GM06990 (cell line): ENCODE measurements at places on chromosomes 5 and 9.

DNA sequence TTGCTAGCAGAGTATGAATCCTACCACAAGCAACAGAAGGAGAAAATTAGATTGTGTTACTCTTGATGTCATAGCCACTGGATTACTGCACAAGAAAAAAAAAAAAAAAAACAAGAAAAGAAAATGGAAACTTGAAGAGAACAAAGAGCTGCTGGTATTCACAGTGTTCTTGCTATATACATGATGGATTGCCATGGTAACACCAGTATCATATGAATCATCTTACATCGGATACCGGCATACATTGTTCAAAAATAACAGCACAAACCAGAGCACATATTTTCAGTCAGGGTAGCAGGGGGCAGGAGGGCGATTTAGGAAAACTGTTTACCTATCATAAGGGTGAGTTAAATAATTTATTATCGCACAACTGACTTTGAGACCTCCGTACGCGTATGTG, 472.9 kb downstream of the PDE4D start:
- no peak for DNase-seq

DNA sequence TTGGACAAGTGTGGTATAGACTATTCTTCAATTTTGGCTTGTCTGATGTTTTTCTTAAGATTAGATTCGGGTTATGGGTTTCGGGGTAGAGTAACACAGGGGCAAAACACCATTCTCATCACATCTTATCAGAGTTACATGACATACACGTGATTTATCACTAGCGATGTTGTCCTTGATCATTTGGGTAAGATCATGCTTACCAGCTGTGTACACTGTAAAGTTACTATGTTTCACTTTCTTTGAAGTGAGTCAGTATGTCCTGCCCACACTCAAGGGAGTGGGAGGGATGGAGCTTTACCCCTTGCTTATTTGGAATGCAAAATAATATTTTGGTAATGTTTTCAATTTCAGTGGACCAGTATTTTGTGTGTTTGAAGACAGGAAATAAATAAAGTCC, 101.8 kb upstream of the TAF11L2 start:
- no peak for DNase-seq

- DNase-seq = no peak
Measured at GRCh38 chr9:84371737-84372136, 31.2 kb upstream of the SLC28A3 start.

- no peak for DNase-seq
Measured at GRCh38 chr9:69611221-69611620, 61.0 kb downstream of the APBA1 start.

DNA sequence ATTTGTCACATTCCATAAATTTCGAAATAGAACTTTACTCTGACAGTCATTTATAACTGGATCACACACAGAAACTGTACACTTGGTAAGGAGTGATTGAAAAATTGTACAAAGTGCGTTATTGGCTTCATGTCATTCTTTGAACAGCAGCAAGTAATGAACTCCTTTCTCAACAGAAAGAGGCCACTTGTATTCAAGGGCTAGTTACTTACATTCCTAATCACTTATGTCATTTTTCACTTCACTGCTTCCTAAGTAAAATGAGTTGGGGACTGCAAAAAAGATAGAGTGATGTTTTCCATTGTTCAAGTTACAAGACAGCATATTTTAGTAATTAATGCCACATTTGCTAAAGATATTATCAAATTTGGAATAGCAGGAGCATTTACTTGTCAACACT, 893.2 kb downstream of the DTWD2 start:
- DNase-seq = no peak

DNA sequence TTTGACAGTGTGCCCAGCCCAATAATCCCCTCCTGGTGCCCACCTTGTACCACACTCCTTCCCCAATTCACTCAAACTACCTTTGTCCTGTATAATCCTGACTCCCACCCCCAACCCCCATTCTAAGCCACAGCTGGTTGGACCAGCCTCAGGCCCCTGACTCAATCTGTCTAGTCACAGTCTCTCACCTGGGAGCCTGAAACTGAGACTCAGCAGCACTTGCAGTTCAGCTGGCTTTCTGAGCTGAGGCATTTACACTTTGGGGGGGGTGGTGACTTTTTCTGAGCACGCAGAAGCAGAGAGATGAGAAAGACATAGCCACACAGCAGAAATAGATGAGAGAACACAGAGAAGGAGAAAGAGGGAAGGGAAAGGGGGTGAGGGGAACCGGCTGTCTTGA, 247.3 kb downstream of the MAN2A1 start:
- no peak for DNase-seq

DNA sequence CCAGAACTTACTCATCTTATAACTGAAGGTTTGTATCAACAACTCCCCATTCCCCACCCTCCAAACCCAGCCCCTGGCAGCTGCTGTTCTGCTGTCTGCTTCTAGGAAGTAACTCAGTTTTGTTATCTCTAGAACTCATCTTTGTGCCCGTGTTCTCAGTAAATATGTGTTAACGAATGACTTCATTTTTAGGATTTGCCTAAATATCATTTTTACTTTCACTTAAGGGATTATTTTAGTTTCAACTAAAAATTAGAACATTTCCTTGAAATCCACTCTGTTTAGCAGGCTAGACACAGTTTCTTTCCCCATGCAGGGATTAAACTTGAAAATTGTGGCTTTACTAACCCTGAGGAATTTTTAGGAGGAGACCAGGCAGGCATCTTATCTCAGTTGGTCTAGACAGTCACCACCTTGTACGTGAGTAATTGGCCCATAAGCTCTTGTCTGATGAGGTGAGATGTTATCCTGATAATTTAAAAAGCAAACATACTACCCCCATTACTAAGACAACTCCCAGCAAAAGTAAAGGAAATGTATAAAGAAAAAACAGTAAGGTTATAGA, 68.2 kb upstream of the TNFAIP8 start:
- peak; percentile 61 for DNase-seq

DNA sequence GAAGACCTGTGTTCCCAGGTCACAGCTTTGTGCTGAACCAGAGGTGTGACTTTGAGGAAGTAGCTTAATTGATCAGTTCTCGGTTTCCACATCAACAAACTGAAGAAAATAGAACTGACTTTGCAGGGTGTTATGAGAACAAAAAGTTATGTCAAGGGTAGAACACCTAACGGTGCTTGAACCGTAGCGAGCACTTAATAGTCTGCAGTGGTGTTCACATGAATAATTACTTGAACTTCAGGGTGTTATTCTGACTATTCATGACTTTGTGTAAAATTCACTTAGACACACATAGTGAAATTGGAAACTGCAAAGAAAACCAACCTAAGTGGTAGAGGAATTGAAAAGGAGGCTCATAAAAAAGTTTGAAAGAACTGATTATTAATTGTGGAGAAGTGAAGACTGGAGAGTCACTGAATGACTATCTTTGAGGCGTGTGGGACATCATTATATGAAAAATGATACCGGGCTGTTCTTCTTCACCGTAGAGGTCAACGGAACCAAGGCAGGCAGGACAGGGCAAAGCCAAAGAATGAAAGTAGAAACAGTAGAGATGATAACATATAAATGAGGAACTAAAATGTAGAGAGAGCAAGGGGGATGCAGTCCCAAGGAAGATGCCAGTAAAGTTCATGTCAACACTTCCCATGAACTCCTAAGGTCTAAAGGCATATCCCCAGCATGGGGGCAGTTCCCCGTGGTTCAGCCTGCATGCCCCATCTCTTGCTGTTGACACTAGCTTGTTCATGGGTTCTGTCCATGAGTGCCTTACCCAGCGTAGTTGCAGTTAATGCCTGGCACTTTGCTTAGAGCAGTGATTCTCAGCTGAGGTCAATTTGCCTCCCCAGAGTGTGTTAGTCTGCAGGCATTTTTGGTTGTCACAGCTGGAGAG, 118.7 kb downstream of the ZNF462 start:
- peak; percentile 51 for DNase-seq

- DNase-seq = no peak
Measured at GRCh38 chr9:34578241-34579103, 11.1 kb downstream of the CNTFR start.

DNA sequence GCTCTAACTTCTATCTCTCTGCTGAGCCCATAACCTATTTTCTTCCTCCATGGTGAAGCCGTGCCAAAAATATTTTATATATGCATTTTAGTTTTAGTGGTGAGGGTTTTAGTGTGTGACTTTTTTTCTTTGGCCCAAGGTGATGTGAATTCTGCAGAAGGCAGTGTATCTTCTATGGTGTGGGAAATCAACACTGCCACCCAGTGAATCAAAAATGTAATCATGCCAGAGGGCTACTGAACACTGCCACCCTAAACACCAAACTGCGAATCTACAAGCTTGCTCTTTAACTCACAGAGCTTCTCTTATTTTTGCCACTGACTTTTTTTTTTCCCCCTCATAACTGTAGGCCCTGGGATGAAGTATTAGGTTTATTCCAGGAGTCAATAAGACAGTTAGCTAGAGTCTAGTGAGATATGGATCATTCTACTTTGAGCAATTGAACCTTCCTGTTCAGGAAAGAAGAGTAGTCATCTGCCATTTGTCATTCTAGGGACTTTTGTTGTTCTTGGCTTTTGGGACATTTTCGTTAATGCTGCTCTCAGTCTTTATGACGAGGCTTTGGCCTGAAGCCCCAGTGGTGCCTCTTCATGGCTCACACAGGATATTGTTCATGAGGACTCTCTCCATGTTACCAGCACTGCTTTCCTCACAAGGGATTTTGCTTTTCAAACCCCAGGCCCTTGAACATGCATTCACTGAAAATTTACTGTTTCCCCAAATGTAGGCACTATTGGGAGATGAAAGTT, 53.1 kb downstream of the C7 start:
- DNase-seq = no peak

DNA sequence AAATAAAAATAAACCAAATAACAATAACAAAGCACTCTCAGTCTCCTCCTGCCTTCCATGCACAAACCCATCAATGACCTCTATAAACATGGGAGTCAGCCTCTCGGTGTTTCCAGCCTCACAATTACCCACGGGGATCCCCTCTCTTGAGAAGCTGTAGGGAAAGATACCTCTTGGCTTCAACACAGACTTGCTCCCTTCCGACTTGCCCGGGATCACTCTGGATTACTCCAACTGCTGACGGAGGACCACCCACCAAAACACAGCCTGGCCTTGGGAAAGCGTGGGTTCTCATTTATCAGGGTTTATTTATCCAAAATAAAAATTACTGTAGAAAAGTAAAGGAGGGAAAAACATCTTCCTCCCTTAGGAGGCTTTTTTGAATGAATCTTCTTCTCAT, 11.5 kb upstream of the NKX2-5 start:
- DNase-seq = no peak

DNA sequence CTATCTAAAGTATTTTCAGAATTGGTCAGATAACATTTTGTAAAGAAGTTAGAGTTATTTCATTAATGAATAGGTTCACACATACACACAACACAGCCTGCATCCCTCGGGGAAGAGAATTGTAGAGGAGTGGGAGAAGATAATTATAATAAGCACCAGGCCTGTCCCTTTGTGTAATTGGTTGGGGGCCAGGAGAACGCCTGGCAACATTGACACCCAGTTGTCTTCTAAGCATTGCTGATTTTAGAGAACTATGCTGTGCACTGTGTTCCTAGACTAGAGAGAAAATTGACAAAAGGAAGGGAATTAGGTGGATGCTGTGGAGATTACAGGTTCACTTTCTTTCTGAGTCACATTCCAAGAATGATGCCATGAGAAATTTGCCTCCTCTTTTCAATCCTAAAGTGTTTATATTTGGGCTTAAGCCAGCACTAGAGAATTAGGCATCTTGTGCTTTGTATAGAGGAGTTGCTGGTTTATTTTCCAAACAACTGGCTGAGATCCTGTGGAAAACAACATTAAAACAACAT, 247.6 kb downstream of the COX7C start:
- no peak for DNase-seq

DNA sequence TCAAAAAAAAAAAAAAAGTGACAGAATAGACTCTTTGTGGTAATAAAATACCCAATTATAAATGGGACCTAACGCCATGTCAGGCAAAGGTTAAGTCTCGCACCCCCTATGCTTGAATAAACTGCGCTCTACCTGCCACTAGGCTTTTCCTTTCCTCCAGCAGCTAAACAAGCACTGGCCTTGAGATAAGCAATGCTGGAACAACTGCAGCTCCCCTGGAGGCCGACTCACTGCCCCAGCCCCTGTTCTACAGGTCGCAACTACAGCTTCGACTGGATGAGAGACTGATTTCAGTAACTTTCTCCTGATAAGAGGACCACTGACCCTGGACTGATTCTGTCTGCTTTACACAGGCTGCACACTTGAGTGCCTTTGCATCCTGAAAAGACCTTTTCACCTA, 210.2 kb downstream of the HSPA4 start:
- no peak for DNase-seq

- DNase-seq = peak; percentile 21
Measured at GRCh38 chr5:68891718-68892117, 202.1 kb upstream of the SLC30A5 start.

- no peak for DNase-seq
Measured at GRCh38 chr9:82153032-82153431, 164.5 kb downstream of the SPATA31D1 start.

DNA sequence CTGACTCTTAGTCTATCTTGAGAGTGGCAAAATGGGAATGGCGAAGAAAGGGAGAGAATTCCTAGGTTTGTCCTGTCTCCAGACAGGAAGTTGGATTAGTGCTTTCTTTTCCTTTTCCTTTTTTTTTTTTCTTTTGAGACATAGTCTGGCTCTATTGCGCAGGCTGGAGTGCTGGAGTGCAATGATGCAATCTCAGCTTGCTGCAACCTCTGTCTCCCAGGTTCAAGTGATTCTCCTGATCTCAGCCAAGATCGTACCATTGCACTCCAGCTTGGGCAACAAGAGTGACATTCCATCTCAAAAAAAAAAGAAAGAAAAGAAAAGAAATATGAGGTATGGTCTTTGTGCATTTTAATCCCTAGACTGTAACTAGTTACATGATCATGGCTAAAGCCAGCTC, 12.6 kb upstream of the KIF27 start:
- no peak for DNase-seq

- DNase-seq = no peak
Measured at GRCh38 chr9:108211411-108211955, 644.3 kb downstream of the ACTL7B start.

DNA sequence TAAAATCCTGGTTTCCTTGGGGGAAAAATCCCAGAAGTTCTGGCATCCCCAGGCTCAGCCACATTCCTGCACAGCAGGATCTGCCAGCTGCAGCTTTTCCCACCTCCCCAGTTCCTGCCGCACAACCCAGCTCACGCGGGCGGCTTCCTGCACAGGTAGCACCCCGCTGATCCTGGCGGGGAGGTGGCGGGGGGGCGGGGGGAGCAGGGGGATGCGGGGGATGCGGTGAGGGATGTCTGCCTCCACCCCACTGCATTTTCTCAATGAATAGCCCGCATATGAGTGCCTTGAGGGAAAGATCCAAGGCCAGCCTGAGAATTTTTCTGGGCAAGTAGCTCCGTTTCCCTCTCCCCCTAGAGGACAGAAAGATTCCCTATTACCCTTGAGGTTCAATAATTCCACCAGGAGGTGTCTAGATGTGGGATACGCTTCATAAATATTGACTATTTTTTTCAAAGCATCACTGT, 21.1 kb downstream of the GFPT2 start:
- no peak for DNase-seq
